ENCODE measurements at places on chromosomes 16 and 17.

GRCh38 chr17:21089145-21089544 is 37.6 kb upstream of the DHRS7B start:
- no peak for DNase-seq

- no peak for DNase-seq
Observed at GRCh38 chr17:82366749-82367148, 4.8 kb upstream of the UTS2R start.

GRCh38 chr17:2875608-2876007 is 79.4 kb downstream of the RAP1GAP2 start:
- no peak for DNase-seq

DNA sequence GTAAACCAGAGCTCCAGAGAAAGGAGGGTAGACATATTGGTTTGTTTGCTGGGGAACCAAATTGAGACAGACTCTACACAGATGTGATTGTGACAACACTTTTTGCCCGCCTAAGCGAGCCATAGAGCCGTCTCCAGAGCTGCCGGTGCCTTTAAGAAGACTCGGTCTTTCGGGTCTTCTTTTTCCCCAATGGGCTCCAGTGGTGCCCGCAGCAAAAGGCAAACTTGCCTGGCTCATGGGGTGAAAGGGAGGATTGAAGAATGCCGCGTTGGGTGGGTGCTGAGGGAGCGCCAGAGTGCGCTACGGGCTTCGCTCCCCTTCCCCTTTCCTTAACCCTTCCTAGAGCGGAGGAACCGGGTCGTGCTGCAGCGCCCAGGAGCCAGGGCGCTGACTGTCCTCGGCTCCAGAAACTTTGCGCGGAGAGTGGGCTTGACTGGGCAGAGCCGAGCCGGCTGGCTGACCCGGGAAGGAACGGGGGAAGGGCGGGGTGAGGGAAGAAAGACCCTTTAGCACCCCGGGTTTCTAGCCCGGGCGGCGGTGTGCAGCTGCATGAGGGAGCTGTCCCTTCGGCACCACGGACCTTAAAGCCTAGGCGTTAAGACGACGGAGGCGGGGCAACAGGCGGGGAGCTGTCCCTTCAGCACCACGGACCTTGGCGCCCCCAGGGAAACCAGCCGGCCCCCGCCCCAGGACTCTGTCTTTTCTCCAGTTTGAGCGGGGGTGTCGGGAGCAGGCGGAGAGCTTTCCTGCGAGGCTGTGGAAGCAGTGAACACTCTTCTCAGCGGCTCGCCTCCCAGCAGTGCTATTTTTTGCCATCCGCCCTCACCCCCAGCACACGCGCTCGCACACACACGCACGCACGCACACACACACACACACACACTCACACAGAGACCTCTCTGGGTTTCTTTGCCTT is at the start of gene CACNG3:
TSS of gene CACNG3 (plus strand) at position 880 of the 916 bp plus-strand sequence. CDS start 420 bp downstream, outside the sequence.
- no peak for DNase-seq

- no peak for DNase-seq
Observed at GRCh38 chr17:12077773-12078172, 57.1 kb downstream of the MAP2K4 start.

GRCh38 chr17:36205637-36206485 is 5.0 kb upstream of the CCL4L2 start:
- no peak for DNase-seq

DNA sequence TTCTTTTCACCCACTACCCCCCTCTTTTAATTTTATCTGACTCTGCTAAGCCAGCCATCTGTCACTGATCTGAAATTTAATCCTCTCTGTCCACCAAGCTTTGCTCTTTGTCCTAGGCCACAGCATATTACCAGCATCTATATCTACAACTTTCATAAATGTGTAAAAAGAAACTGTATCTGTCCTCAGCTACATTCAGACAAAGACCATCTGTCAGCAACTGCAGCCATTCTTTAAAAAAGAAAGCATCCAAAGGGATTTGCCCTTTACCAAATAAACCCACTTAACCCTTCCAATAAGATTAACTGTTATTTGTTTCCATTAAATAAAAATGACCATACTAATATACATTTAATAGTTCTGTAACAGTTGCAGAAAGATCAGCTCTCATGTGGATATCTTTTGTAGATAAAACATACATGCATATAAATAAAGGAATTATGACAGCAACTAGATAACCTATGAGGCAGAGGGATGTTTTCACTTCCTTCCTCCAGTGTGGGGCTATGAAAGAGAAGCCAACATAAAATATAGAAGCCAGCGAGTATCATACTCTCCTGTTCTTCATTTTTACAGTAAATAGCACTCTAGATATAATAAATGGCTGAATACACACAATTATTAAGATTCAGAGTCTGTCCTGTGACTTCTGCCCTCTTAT is 602.5 kb upstream of the SALL1 start:
- DNase-seq = no peak

DNA sequence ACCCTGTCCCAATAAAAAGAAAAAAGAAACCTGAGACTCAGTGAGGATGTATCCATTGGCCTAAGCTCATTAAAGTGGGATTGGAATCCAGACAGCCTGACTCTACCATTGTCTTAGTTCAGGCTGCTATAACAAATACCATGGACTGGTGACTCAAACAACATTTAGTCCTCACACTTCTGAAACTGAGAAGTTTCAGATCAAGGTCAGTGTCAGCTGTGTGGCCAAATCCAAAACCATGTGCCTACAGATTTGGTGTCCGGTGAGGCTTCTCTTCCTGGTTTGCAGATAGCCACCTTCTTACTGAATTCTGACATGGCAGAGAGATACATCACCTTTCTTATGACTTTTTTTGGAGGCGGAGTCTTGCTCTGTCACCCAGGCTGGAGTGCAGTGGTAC is 53.3 kb upstream of the KDM8 start:
- no peak for DNase-seq

DNA sequence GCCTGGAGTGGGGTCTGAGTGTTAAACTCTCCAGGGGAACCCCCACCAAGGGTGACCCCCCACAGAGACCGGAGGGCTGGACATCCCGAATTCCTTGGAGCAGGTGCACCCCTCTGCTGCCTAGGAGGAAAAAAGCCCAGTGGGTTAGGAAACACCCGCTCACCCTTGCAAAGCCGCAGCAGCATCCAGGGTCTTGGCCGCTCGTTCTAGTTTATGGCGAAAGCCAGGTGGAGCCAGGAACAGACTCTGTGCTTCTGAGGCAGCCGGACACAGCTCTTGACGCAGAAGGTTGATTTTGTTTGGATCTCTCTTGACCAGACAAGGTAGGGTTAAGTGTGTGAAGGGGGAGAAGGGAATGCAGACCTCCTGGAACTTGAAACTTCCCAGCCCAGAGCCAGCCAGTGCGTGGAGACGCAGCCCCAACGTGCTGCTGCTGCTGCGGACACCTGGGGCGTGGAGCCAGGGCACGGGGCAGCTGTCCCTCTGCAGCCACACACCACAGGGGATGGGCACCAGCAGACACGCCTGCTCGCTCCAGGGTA is 154.5 kb downstream of the LAT start:
- no peak for DNase-seq

DNA sequence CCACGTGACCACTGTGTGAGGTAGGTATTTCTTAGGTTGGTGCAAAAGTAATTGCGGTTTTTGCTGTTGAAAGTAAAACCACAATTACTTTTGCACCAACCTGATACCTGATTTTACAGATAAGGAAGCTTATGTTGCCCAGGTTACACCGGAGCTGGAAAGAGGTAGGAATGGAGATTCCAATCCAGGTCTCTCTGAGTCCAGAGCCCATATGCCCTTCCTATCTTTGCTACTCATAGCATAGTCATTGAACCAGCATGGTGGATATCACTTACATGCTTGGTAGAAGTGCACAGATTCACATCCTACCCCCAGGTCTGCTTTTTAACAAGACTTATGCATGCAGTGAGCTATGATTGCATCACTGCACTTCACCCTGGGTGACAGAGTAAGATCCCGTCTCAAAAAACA is 61.8 kb downstream of the ARSG start:
- no peak for DNase-seq

- DNase-seq = no peak
Observed at GRCh38 chr16:51464996-51465395, 313.9 kb upstream of the SALL1 start.

- no peak for DNase-seq
Observed at GRCh38 chr17:44400226-44400847, 10.9 kb upstream of the ITGA2B start.

DNA sequence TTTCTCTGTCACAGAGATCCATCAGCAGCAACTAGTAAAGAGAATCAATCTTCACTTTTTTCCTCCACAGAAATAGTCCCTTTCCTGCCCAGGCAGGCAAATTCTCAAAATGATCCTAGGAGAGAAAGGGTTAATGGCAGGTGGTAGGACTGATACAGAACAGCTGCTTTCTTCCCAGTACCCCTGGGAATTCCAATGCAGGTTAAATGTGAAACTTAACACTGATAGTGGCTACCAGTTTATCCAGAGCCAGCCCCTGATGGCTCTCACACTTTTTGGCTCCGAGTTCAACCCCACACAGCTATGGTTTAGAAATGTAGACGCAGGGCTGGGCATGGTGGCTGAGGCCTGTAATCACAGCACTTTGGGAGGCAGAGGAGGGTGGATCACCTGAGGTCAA is 22.2 kb downstream of the MARVELD3 start:
- DNase-seq = no peak

GRCh38 chr17:27545562-27546229 is 85.3 kb upstream of the LGALS9 start:
- DNase-seq = no peak

DNA sequence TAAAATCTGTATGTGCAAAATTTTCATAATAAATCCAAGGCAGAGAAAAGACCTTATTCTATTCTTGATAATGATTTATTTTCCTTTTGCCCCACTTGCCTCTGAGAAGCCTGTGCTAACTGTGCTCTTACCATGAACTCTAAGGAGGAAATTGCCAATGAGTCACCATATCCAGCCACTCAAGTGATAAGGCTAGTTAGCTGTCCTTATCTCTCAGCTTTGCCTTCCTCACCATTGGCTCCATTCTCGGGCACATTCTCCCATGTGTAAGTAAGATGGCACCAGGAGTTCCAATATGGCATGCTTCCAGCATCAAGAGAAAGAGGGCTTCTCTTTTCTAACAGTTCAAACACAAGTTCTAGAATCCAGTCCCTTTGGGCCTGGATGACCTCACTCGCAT is 142.4 kb downstream of the TOX3 start:
- no peak for DNase-seq

- no peak for DNase-seq
Observed at GRCh38 chr16:20271893-20272292, 55.4 kb downstream of the GP2 start.

- no peak for DNase-seq
Observed at GRCh38 chr17:69575346-69575761, 160.9 kb downstream of the MAP2K6 start.

DNA sequence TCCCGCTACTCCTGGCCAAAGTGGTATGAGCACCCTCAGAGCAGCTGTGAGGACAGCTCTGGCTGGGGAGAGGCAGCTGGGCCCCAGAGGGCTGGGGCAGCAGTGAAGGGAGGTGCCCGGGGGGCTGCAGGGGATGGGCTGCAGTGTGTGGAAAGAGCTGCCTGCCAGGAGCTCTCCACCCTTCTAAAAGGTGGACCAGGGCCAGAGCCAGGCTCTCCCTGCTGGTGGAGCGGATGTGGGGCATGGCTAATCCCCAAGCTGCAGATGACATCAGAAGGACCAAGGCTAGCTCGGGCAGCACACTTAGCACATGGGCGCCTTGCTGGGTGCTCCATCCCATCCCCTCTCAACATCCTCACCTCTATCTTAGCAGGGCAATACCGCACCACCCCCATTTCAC is 103.1 kb downstream of the SDK2 start:
- DNase-seq = no peak

DNA sequence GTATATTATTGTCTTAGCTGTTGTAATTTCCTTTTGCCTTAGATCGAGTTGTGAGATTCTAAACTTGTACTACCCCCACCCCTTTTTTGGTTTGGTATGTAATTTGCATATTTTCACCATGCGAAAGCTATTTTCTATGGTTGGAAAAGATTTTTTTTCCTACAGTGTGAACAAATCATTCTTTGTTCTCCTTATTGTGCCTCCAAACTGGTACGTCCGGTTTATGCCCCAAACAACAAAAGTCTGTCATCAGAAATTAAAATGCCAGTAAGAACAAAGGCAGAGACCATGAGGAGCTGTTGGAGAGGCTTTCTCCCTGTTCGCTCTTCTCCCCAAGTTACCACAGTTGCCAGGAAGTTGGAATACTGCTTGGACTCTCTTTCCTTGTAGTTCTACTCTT is 66.1 kb downstream of the BCAS3 start:
- DNase-seq = no peak

DNA sequence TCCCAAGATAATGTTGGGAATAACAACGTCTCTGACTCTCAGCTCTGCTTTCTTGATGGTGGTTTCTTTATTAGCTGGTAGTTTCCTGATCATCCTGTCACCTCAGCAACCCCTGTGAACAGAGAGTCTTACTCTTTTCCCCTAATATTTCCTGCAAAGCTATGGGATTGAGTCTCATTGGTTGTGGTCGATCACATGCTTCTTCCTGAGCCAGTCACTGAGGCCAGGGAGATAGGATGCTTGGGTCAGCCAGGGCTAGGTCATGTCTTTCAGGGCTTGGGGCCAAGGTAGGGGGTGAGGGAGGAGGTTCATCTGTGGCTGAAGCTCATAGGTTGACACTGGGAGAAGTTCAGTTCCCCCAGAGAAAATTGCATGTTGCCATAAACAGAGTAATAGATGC is 114.3 kb downstream of the ABCC1 start:
- no peak for DNase-seq

DNA sequence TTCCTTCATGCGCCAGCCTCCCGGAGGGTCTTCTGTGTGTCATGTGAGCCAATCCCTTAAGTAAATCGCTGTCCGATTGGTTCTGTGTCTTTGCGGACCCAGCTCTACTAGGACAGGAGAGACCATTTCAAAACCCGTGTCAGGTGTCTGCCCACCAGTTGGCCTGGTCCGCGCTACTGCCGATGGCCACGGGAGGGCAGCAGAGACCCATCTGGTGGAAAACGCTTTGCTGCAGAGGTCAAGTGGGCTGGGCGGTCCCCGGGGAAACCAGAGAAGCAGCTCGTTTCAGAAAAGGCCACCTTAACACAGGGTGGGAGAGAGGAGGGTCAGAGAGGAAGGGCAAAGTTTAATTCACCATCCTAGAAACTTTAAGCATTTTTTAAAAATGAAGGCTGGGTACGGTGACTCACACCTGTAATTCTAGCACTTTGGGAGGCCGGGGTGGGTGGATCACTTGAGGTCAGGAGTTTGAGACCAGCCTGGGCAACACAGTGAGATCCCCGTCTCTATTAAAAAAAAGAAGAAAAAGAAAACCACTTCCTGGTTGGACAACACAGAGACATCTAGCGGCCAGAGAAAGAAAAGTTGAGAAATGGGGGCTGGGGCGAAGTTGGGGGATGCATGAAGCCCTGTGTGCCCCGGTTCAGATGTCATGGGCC is 2.8 kb upstream of the CIBAR2 start:
- DNase-seq = no peak

- no peak for DNase-seq
Observed at GRCh38 chr17:82810644-82811430, 29.0 kb downstream of the ZNF750 start.

DNA sequence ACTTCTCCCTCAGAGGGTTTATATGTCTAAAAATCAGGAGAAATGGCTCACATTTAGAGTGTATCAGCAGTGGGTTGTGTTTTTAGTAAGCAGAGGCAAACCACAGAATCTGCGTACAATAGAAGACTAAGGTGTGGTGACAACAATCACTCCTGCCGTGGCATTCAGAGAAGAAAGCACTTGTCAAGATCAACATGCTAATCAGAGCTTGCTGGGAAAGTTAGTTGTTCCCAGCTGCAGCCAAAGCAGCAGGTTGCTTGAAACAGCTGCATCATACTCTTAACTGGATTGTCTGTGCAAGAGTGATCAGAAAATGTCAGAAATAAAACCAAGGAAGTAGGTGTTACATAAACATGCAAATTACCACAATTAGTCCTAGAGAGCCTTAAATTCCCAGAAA is 616.4 kb downstream of the CDH8 start:
- DNase-seq = no peak
